Ammon's horn (tissue), 1 donor: ENCODE measurements at places on chromosomes 4 and X.

GRCh38 chr4:150641612-150642011, 59.7 kb downstream of the MAB21L2 start:
- DNase-seq = no peak

- peak; percentile 47 for DNase-seq
Measured at GRCh38 chrX:129654652-129655546, at the start of gene APLN. TSS of gene APLN (minus strand) at chrX:129654956. CDS start at chrX:129654630, 326 bp downstream.

- DNase-seq = no peak
Measured at GRCh38 chrX:30657196-30658161, 4.3 kb downstream of the GK start.

- peak; percentile 47 for DNase-seq
Measured at GRCh38 chrX:96591421-96591820, 93.2 kb upstream of the DIAPH2 start.

GRCh38 chrX:21383546-21383945, 9.3 kb downstream of the CNKSR2 start:
- no peak for DNase-seq

- DNase-seq = no peak
Measured at GRCh38 chrX:69010339-69010738, 154.9 kb downstream of the PJA1 start.

DNA sequence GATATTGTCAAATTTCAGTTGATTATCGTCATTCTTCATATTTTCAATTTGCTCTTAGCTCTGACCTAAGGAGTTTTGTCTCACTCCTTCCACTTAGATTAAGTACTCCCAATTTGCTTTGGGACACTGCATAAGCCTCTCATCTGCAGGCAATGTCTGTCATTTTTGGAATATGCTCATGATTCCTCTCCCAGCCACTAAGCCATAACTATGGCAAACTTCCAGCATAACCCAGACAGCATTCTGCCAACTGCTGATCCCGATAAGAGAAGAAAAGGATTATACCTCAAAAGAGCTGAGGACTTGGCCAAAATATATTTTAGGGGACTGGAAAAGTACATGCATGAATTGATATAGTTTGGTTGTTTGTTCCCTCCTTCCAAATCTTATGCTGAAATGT, 444.4 kb downstream of the GABRG1 start:
- DNase-seq = no peak

DNA sequence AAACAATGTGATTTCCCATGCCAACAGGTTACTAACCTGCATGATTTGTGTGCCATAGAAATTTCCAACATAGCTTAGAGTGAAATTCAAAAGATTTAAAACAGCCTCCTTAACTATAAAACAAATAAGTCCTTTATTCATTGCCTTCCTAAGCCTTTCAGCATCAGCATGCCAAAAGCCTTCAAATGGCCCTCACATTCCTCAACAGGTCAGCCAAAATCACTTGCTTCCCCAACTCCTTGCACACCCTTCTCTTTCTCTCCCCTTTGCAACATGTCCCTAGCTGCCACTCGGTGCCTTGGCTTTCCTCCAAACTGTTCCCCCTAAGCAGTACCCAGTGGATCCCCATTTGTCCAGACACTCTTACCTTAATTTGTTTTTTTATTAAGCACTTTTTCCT, 74.9 kb upstream of the PCDH19 start:
- no peak for DNase-seq

DNA sequence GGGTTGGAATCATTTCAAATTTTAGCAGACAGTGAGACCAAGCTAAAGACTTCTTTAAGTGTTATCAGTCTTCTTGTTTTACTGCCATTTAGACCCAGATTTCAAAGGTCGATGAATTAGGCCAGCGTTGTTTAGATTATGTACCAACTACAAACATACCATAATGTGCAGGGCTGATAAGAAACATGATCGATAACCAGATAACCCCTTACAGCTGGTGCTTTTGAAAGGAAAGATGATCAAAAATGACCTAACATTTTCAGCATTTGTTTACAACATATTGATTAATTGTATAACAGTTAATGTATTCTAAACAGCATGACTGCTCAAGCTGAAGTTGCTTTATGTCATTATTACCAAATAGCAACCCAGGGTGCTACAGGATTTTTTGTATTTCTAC, 400.4 kb upstream of the FAM241A start:
- DNase-seq = no peak

DNA sequence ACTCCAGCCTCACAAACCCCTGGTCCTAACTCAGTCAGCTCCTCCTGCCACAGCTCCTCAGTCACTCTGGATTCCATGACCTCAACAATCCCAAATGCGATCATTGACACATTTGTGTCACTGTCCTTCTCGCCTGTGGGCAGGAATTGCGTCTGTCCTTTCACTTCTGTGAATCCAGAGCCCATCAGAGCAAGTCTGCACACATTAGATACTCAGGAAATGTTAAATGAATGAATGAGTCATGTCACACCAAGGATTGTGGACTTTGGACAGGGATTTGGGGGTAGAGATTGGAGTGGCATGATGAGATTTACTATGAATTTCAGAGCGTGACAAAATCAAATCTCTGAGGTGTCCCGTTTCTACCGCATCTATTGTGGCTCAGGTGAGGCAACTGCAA, 11.8 kb upstream of the CLDN24 start:
- DNase-seq = no peak
